Activated CD4-positive, alpha-beta T cell treated with anti-CD3 and anti-CD28 coated beads, Interleukin-2, Interleukin-4, amounts not matched to agents 100 ng/mL and 50 ng/mL, durations not matched to agents 16 hours and 8 hours (primary cell): ENCODE measurements at places on chromosomes 13 and 19.

DNA sequence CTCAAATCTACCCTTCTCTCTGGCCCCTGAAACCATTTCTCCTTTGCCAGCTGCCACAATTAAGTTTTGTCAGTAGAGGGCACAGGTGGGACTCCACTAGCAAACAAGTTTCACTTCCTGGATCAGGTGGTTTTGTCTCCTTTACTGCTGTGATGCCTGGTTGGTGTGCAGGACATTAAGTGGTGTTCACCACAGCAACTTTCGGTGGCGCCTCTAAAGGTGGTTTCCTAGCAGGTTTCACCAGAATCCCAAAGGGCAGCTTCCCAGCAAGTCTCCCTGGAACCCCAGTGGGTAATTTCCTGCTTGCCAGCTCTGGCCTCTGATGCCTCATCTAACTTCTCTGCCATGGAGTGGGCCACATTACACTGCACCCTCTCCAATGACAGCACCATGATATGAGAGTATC lies 16.6 kb downstream of the MED4 start:
- peak; percentile 42 for DNase-seq

DNA sequence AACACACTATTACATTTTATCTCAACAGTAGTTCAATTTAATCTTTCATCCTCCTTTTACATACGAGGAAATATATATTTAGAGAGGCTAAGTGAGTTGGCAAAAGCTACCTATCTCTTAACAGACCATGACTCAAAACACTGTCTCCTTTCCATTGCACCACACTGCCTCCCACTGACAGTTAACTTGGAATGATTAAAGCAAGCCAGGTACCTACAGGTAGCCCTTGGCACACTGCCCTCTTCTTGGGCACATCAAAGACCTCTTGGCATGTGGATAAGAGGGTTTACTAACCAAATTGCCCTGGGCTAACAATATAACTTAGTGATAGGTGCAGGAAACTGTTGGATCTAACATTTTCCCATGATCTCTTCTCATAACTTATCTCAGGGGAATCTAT lies 1.8 kb downstream of the ABHD13 start:
- DNase-seq, result no peak

- no peak for DNase-seq
Observed at GRCh38 chr13:32964987-32965386, 51.2 kb upstream of the KL start.

GRCh38 chr19:10510301-10510802 lies 6.9 kb downstream of the S1PR5 start:
- DNase-seq, result peak; percentile 45

- no peak for DNase-seq
Observed at GRCh38 chr19:38644719-38645118, 2.7 kb upstream of the ACTN4 start.

GRCh38 chr19:41218615-41219507 lies at the start of gene AXL:
AXL (plus strand) TSS chr19:41219223; CDS start chr19:41219393, 170 bp downstream.
- no peak for DNase-seq
